ENCODE measurements at places on chromosomes 2 and 18. TPM values are rescaled to one million over a fixed set of nuclear protein-coding genes. Genes with fewer than 3 reads are reported as not detected.

Gene UNC80
- 46.1 TPM for total RNA-seq

Gene KIF1A
- 42.1 TPM for total RNA-seq

Gene SKA1
- total RNA-seq: 6.6 TPM

Gene KRTCAP3
- total RNA-seq: 4.3 TPM

Gene DSG1
- 3.8 TPM for total RNA-seq

DNA sequence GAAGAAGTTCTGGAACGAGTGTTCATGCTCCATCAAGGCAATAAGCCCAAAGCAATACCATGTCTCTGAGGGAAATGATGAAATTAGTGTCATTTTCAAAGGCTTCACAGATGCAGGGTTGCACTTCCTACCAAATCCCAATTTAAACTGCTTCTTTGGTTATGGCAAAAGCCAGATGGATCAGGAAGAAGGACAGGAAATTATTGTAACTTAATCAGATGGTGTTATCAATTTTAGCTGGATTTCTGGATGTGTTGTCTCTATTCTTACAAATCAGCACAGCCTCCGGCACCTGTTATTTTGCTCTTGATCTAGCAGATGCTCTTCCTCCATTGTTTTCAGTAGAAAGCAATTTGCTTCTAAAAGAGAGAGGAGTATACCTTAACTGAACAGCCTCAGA lies 693.4 kb downstream of the SOCS6 start:
- no peaks in the 10 kb centered on the region for H3K27me3 ChIP-seq
- no peak overlapping the region for H3K4me3 ChIP-seq
- no peaks in the 10 kb centered on the region for H3K4me1 ChIP-seq
- DNase-seq: no peak
